Stimulated activated CD4-positive, alpha-beta T cell treated with anti-CD3 and anti-CD28 coated beads, Interleukin-1b, Interleukin-23, amount 100 ng/mL, for 4 hours (primary cell): ENCODE measurements at places on chromosomes 13 and 19.

GRCh38 chr19:10946958-10947657, 13.7 kb upstream of the SMARCA4 start:
- DNase-seq = no peak

GRCh38 chr13:73254827-73255226, 196.0 kb downstream of the KLF5 start:
- DNase-seq = no peak

DNA sequence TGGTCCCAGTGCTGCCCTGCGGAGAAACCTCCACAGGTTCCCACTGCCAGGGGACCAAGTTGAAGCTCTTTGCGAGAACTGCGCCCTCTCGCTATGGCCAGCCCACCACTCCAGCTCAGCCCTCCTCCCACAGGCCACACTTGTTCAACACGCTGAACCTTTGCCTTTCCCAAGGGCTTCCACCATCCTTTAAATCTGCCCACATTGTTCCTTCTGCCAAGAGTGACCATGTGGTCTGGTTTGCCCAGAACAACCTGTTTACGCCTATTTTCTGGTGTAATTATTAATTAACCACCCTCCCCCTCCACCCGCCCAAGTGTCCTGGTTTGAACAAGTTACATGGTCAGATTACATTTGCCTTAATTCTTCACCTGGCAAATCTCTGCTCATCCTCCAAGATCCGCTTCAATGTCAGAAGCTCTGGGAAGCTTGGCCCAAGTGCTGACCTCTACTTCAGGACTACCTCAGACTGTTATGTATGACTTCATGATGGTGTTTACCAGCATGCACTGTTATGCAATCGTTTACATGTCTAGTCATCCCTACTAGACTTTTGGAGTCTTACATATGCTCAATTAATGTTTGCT, 12.0 kb upstream of the USP12 start:
- DNase-seq = no peak

- no peak for DNase-seq
Observed at GRCh38 chr19:53883231-53883661, 1.2 kb downstream of the PRKCG start.

GRCh38 chr13:99982036-99982730, 599 bp downstream of the ZIC2 start:
- DNase-seq = no peak

DNA sequence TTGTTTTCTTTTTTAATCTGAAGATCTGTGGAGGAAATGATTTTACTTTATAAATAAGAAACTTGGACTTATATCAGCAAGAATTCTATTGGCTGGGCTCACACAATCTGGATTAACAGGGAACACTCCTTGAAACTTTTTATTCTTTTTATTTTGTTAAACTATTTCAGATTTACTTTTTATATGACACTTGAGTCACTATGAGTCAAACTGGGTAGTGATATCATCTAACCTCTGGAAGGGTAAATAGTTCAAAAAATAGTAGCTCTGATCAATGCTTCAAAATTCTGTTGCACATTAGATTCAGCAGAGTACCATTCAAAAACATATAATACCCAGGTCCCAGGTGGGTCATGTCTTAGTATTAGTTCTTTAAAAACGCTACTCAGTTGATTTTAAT, 55.1 kb upstream of the NBEA start:
- DNase-seq = no peak

DNA sequence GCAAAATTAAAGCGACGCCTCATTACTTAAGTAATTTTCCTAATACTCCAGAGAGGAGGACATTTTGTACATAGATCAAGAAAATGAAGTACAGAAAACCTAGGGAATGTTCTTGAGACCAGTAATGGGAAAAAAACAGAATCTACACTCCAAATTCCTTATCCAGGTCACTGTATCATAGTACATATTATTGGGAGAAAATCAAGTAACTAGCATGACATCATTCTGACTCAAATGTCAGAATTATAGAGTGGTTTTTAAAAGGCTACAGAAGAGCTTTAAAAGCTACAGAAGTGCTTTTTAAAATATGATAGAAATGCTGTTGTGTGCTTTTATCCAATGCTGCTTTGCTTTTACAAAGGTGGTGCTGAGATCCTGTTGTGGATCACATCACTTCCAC, 86.3 kb upstream of the SLC15A1 start:
- no peak for DNase-seq
